Stimulated activated CD4-positive, alpha-beta T cell treated with anti-CD3 and anti-CD28 coated beads, Interleukin-1b, Interleukin-23, amount 100 ng/mL, for 24 hours (primary cell): ENCODE measurements at places on chromosomes 11 and 22.
A peak's percentile ranks its signal among the peaks of the same experiment; 100 is the strongest.

DNA sequence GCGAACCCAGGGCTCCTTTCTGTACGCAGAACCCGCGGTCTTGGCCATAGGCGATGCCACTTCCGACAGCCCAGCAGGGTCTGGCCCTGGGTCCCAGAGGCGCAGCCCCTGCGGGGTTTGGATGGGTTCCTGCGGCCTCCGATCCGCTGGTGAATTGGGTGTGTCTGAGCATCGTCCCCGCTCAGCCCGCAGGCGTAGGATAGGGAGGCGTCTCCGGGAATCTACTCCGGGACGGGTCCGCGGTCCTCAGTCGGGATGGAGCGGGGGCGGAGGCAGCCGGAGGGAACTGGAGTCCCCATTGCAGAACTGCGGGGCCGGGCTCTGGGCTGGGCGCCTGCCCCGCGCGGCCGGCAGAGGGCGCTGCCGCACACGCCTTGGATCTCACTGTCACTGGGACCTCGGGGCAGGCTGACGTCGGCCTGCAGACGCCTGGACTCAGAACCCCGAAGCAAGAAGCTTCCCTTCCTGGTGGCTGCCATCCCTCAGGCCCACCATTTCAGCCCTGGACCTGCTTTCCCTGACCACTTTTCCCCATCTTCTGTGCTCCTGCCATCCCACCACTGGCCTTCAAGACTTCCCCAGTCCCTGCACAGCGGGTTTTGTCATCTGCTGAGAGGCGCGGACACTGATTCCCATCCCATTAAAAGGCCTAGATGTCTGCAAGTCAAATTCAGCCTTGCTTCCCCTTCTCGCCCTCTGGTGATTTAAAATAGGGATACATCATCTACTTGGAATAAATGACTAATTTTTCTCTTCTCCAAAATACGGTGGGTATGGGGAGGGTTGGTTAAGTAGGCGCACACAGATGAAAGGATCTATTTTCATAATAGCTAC, 38.3 kb upstream of the CREB3L1 start:
- DNase-seq, result peak; percentile 69

DNA sequence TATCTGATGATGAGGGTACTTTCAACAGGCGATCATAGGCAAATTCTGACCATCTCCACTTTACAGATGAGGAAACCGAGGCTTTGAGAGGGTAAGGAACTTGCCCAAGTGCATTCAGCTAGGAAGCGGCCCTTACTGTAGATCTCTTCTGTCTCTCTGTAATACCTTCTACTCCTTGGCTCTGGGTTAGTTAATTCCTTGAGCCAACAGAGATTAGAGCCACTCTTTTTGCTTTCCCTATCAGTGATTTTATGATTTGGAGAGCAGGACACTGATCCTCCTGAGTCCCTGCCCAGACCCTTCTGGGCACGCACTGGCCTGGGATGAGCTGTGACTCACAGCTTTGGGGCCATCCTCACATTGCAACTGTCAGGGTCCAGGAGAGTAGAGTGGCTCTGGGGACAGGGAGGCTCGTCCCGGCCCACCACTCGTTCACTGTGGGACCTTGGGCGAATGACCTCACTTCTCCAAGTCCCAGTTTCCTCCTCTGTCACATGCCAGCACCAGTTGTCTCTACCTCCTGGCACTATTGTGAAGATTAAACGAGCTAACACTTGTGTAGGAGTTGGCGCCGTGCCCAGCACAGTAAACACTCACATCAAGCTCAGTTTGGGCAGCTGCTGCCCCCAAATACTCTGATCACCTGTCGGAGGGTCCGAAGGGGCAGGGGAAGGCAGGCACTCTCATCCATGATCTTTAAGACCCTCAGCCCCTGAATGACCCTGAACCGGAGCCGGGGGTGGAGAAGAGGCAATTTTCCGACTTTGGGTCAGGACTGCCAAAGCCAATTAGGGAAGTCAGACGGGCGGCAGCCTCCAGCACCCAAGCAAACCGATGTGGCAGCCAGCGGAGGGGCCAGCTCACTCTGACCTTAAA, 235.0 kb downstream of the MIAT start:
- DNase-seq, result no peak

GRCh38 chr11:116478669-116479668, 293.8 kb downstream of the BUD13 start:
- no peak for DNase-seq

- no peak for DNase-seq
Measured at GRCh38 chr11:125263268-125263790, 98.8 kb downstream of the PKNOX2 start.

DNA sequence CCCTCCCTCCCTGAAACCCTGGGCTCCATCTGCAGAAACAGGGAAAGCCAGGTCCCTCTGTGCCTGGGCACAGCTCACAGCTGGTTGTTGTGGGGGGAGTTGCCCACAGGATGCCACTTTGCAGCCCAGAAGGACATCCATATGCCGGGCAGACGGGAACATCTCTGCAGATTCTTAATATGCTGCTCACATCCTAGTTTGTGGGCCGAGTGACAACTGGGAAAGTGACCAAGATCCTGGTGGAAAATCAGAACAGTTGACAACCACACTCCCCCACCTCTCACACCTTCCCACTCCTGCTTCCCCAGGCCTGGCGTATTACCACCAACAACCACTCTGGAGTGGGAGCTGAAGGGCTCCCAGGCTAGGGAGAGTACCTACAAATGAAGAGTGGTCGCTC, 7.3 kb upstream of the SCGB1A1 start:
- DNase-seq, result no peak

- DNase-seq, result peak; percentile 62
Measured at GRCh38 chr11:10293423-10294289, at the start of gene SBF2. Gene SBF2 (minus strand): TSS chr11:10294219. CDS start chr11:10294069, 150 bp downstream.

DNA sequence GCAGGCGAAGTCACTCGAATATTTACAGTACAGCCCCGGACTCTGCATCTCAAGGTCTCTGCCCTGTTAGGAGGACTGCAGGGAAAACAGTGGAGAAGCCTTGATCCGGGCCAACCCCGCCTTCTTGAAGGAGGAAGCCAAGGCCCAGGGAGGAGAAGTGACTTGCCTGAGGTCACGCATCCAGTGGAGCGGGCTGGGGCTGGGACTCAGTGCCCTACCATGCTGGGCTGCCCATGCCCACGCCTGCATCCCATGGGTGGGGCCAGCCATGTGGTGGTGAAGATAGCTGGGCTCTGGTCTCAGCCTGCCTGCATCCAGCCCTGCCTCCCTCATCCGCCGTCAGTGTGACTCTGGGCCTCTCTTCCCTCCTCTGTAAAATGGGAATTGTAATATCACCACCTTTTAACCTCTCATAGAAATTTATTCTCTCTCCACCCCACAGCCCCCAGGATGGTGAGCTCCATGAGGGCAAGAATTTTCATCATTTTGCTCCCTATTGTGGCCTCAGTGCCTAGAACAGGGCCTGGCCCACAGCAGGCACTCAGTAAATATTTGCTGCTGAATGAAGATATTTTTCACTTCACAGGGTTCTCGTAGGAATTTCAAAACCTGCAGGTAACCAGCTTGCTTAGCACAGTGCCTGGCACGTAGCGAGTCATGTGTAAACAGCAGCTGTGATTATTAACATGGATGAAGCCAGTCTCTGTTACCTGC, 57.3 kb downstream of the OTOG start:
- no peak for DNase-seq

GRCh38 chr11:67309661-67310061, 6.3 kb downstream of the SSH3 start:
- no peak for DNase-seq

DNA sequence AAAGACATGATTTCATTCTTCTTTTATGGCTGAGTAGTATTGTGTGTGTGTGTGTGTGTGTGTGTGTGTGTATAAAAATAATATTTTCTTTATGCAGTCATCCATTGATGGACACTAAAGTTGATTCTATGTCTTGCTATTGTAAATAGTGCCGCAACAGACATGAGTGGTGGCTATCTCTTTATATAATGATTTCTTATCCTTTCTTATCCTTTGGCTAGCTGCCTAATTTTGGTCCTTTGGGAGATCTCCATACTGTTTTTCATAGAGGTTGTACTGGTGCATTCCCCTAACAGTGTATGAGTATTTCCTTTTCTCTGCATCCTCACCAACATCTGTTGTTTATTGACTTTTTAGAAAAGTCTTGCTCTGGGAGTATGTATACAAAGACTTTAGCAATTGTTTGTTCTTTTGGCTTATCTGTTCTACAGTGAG, 107.0 kb downstream of the STIM1 start:
- DNase-seq, result no peak

GRCh38 chr11:84264066-84264465, 977.9 kb upstream of the CCDC90B start:
- DNase-seq, result no peak

GRCh38 chr22:24400726-24401596, 26.4 kb upstream of the ADORA2A start:
- DNase-seq, result no peak

DNA sequence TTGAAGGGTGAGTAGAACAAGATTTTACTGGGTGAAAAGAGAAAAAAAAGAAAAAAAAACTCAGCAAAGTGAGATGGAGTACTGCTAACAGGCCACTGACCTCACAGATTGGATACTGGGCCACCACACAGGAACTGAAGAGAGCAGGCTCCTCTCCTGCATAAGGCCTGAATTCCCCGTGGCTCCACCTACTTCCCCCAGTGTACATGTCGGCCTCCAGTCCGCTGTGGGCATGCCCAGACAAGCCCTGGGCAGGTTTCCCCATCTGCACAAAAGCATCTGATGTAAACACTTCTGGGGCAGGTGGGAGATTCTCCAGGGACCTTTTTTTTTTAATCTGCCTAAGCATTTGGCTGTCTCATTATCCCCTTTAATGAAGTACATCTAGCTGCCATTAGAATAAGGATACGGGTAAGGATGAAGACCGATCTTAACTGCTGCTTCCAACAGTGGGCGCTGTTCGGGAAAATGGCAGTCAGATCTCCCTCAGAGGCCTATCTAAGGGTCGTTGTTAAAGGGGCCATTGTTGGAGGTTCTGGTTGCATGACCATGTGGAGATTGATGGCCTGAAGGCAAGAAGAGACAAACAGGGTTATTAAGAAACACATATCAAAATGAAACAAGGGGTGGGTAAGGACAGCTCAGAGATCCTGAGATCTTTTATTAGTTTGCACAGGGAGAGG, 48.5 kb downstream of the MS4A13 start:
- no peak for DNase-seq

DNA sequence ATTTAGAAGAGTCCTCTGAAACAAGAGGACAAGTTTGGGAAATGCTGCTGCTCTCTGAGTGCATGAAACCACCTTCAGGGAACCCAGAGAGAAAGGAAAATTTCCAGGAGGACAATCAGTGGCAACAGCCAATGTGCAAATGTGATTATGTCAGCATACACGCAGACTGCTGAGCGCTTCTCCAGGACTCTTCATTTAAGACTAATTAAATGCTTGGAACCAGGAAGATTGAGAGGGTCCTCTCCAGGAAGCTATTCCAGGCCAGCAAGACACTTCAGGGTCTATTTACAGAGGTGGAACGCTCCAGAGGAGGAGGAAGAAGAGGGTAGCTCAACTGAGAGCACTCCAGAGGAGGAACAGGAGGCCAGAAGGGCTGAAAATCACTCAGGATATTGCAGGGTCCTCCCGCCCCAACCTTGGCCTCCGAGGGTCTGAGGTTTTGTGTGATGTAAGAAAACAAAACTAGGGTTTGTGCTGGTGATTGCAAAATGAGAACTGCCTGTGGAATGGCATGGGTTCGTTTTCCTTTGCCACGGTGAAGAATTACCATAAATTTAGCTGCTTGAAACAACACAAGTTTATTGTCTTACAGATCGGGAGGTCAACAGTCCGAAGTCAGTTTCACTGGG, 14.1 kb upstream of the HTR3A start:
- DNase-seq, result no peak

GRCh38 chr22:44567846-44568493, 69.9 kb upstream of the RTL6 start:
- peak; percentile 21 for DNase-seq

GRCh38 chr11:109785714-109786113, 307.5 kb upstream of the ZC3H12C start:
- DNase-seq, result no peak

GRCh38 chr11:128908391-128909246, 17.5 kb downstream of the KCNJ5 start:
- DNase-seq, result no peak

GRCh38 chr22:27885977-27886842, 32.8 kb downstream of the PITPNB start:
- DNase-seq, result no peak

- DNase-seq, result peak; percentile 67
Measured at GRCh38 chr22:40637183-40638150, 948 bp upstream of the MRTFA start.

- DNase-seq, result no peak
Measured at GRCh38 chr11:15780837-15781236, 575.5 kb downstream of the SOX6 start.

DNA sequence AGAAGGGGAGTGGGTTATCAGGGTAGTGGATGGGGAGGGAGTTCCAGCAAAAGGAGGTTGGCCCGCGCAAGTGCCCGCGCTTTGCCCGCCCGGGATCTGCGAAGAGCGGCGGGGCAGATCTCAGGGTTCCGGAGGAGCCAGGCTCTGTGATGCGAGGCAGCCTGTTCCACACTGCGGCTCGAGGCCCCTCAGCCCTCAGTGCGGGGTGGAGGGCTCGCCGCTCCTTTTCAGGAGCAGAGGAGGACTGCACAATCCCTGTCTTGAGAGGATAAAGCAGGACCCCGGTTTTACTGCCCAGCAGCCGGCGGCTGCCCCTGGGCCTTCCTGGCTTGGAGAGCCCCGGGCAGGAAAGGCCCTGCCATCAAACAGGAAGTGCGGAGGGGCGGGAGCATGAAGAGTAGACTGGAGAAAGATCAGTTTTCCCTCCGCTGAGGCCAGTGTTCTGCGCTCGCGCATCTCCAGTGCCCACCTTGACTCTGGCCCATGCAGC, 6.2 kb downstream of the SLC6A5 start:
- no peak for DNase-seq

- no peak for DNase-seq
Measured at GRCh38 chr11:88420165-88420791, 82.7 kb upstream of the CTSC start.

GRCh38 chr22:41913842-41914534, 886 bp downstream of the SHISA8 start:
- no peak for DNase-seq

DNA sequence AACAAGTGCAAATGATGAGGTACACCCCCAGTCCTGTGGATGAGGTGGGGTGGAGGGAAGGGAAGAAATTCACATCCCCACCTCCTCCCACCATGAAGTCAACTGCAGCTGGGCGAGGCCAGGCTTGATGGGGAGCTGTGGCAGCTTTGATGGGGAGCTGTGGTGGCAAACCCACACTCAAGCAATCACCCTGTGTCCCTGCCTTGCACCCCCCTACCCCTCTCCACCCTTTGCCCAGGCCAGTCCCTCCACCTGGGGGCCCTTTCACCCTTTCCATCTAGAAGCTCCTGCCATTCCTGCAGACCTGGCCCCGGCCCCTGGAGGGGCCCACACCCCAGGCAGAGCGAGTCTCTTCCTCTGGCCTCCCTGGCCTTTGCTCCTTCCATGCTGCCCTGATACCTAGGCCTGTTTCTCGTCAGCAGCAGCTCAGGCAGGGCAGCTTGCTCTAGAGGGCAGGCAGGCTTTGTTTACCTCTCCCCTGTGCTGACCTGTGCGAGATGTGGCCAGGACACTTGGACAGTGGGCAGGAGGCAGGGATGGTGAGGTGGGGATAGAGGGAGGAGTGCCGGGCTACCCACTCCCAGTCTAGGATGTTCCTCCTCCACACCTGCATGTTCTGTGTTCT, 4.5 kb upstream of the FGF3 start:
- no peak for DNase-seq
